ENCODE measurements at places on chromosomes 1 and 21. TPM values are rescaled to one million over a fixed set of nuclear protein-coding genes. Genes with fewer than 3 reads are reported as not detected.

The MRAP gene
- total RNA-seq: not detected

DNA sequence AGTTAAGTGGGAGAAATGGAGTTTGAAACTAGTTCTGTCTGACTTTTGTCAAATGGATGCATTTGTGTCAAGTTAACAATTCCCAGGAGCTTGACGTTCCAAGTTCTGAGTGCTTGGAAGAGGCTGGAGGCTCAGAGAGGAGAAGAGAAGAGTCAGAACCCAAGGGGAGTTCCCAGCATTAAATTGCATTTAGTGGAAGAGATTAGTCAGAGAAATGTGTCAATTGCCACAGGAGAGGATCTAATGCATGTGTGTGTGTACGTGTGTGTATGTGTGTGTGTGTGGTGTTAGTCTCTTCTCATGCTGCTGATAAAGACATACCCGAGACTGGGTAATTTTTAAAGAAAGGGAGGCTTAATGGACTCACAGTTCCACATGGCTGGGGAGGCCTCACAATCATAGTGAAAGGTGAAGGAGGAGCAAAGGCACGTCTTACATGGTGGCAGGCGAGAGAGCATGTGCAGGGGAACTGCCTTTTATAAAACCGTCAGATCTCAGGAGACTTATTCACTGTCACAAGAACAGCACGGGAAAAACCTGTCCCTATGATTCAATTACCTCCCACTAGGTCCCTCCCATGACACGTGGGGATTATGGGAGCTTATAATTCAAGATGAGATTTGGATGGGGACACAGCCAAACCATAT, 101.5 kb upstream of the TMEM51 start:
- H3K36me3 ChIP-seq: no peaks in the 10 kb centered on the region
- H3K4me3 ChIP-seq: no peak overlapping the region
- DNase-seq: peak; percentile 16
- H3K4me1 ChIP-seq: no peaks in the 10 kb centered on the region

DNA sequence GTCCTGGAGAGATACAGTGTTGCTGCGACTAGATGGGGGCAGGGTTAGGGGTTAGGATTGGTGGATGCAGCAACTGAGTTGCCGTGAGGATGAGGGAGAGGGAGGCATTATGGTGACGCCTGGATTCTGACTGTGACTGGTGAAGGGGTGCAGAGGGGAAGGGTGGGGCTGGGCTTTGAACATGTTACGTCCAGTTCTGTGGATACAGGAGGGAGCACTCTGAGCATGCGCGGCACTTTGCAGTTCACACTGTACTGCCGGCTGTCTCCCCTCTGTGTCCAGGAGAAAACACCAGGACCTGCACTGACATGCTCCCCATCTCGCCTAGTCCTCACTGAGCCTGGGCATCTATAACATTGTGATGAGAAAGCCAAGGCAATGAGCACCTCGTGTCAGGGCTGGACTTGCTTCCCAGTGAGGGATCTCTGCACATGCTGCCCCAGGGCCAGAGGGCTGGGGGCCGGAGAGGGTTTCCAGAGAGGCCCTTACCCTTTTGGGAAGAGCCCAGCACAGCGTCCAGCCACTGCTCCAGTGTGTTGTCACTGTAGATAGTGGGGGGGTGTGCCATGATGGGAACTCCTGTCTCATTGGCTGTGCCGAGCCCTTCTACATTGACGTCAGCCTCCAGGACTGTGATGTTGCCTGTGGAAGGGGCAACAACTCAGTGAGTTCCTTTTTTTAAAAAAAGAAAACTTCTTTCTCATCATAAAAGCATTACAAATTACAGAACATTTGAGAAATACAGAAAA, 7.6 kb downstream of the FAM151A start:
- no peaks in the 10 kb centered on the region for H3K27me3 ChIP-seq
- H3K4me3 ChIP-seq: no peak overlapping the region
- no peaks in the 10 kb centered on the region for H3K4me1 ChIP-seq
- DNase-seq: no peak

- no peak overlapping the region for H3K4me3 ChIP-seq
- no peaks in the 10 kb centered on the region for H3K27me3 ChIP-seq
- H3K4me1 ChIP-seq: peaks cover 5% of the 10 kb centered on the region
- H3K36me3 ChIP-seq: no peaks in the 10 kb centered on the region
- no peak for DNase-seq
Measured at GRCh38 chr1:155219592-155220031, 11.1 kb downstream of the MTX1 start.

- no peaks in the 10 kb centered on the region for H3K36me3 ChIP-seq
- H3K4me1 ChIP-seq: peaks cover 22% of the 10 kb centered on the region
- H3K4me3 ChIP-seq: peak overlapping the region; percentile 69
- DNase-seq: peak; percentile 93
Measured at GRCh38 chr1:155084722-155085503, 6.3 kb downstream of the EFNA3 start.

- peaks cover 18% of the 10 kb centered on the region for H3K27me3 ChIP-seq
- no peaks in the 10 kb centered on the region for H3K36me3 ChIP-seq
- DNase-seq: no peak
- H3K4me1 ChIP-seq: no peaks in the 10 kb centered on the region
- H3K27ac ChIP-seq: no peak overlapping the region
Measured at GRCh38 chr1:20726118-20726911, 6.2 kb downstream of the SH2D5 start.

- H3K4me3 ChIP-seq: no peak overlapping the region
- DNase-seq: no peak
- H3K36me3 ChIP-seq: no peaks in the 10 kb centered on the region
Measured at GRCh38 chr21:33031152-33031911, 5.6 kb downstream of the OLIG2 start.

Data from psoas muscle (tissue), 8 donors.